ENCODE measurements at places on chromosomes 2 and 18. TPM values are rescaled to one million over a fixed set of nuclear protein-coding genes. Genes with fewer than 3 reads are reported as not detected.

INHBB gene
- total RNA-seq, result 24.3 TPM

ERBB4 gene
- total RNA-seq, result 3.3 TPM

DNA sequence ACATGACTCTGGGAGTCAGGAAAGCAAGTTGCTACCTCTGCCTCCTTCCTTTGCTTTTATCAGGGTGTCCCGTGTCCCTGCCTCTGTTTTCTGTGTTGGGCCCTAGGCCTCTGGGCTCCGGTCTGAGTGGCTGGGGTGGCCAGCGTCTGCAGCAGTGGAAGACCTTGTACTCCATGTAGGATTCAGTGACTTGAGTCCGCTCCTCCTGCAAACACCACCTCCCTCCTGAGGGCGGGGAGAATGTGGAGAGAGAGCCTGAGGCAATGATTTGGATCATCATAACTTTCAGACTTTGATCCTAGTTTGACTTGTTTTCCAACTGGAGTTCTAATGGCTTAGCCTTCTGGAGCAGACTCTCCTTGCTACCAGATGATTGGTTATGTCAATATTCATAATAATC lies 30.8 kb downstream of the ATP6V1C2 start:
- DNase-seq, result no peak

SERPINB10 gene
- not detected for total RNA-seq

RAB31 gene
- total RNA-seq, result 46.8 TPM

GRCh38 chr2:2869553-2869952 lies 508.1 kb downstream of the EIPR1 start:
- DNase-seq, result no peak

- DNase-seq, result no peak
Measured at GRCh38 chr2:164651361-164651760, 30.1 kb upstream of the GRB14 start.

DNA sequence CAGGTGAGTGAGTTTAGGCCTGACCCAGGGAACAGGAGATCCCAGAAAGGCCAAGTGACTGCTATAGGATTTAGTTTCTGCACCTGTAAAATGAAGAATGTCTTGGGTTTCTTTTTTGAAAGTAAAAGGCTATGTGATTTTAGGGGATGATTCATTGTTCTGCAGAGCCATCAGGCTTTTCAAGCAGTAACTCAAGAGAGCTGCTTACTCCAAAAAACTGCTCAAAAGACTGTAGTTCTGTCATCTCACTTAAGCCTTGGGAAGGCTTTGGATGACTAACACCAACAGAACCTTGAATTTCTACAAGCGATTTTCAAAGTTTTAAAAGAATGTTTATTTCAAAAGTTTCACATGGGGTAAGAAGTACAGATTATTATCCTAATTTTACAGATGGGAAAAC lies 165.1 kb downstream of the HAUS1 start:
- no peak for DNase-seq

LYPD6 gene
- total RNA-seq, result 2.4 TPM

DNA sequence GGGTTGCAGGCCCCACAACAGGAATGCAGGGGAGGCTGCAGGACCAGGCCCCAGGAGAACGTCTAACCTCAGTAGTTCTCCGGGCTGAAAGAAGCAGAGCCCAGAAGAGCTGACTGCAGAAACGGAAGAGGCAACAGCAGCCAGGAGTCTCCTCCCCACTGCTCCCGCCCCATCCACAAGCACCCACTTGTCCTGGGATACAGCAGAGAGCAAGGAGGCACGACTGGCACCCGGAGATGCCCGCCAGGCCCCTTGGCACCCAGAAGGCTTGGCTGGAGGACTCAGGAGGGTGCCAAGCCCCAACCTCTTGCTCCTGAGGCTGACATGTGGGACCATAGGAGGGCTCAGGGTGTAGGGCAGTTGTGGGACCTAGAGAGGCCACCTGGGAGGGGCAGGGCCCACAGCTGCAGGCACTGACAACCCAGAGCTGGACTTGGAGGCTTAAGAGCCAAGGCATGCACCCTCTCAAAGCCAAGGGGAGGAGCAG lies 29.0 kb upstream of the TNS1 start:
- no peak for DNase-seq

REG3G gene
- total RNA-seq, result not detected

- no peak for DNase-seq
Measured at GRCh38 chr18:58098706-58099105, 54.7 kb downstream of the NEDD4L start.

PLEKHH2 gene
- total RNA-seq, result 48.2 TPM

MYO7B gene
- total RNA-seq, result 0.30 TPM

CDH19 gene
- total RNA-seq, result 191 TPM

FAM110C gene
- total RNA-seq, result not detected

DNA sequence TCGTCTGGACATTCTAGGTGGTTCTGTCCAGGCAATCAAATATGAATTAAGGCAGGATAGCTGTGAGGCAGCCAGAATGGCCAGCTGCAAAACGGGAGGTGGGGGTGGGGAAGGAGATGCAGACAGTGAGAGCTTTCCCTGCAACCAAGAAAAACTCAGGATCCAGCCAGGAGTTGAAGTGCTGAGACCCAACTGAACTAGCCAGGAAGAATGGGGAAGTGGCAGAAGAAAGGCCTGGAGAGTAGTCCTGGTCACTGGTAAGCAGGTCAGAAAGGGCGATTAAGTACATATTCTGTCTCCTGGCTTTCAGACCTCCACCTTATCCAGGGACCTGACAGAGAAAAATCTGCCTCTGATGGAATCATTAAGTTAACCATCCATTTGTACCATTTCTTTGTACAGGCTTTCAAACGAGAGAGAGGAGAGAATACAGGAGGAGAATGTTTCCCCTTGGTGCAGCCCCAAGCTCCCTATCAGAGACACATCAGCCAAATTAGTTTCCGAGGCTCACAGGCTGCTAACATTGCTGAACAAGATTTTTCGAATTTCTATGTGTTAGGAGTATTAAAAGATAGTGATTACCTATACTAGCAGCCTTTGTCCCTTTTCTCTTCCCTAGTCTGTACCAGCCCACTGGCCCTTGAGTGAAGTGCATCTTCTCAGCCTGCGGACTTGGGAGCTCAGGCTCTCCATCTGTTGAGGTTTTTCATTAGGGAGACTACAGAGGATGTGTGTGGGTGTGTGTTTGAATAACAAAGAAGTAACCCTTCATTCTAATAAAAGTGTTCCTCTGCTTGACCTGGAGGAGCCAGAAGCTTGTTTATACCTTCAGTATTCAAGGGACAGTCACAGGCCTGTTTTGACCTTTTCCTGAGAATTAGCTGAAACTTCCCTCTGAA lies 12.5 kb upstream of the HOXD1 start:
- DNase-seq, result no peak

GRCh38 chr2:172095905-172096625 lies 6.6 kb downstream of the DLX2 start:
- DNase-seq, result no peak

DNA sequence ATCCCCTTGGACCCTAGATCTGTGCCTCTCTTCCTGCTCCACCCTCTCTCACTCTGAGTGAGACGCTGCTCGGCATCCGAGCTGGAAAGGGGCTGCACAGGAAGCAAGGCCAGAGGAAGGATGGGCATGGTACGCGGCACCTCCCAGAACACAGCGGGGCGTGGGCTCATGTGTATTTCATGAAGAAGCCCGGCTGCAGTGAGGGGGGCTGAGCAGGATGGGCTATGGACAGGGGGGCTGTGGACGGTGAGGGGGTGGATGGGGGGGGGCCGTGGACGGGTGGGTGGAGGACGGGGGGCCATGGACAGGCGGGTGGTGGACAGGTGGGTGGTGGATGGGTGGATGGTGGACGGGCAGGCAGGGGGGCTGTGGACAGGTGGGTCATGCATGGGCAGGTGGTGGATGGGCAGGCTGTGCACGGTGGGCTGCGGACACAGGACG lies 28.5 kb downstream of the SLC66A2 start:
- DNase-seq, result no peak

UGT1A5 gene
- total RNA-seq, result not detected

GRCh38 chr2:192035731-192036442 lies 158.8 kb downstream of the TMEFF2 start:
- DNase-seq, result no peak

KHK gene
- total RNA-seq, result 12.2 TPM

ITGB6 gene
- not detected for total RNA-seq

B3GNT7 gene
- total RNA-seq, result 3.3 TPM

CRYBA2 gene
- total RNA-seq, result not detected

DNA sequence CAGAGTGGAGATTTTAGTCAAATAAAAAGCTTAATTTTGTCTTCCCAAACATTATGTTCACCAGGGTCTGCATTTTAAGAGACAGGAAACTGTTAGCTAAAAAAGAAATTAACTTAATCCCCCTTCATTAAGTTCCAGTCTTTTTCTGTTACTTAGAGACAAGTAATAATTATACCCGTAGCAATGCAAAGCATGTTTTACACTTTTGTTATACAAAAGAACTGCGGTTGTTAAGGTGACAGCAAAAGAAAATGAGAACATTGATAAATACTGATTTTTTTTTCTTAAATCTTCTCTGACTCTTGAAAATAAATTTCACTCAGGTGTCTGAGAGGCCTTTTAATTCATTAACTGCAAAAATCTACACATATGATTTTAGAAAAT lies 101.4 kb downstream of the MEIS1 start:
- DNase-seq, result no peak

- no peak for DNase-seq
Measured at GRCh38 chr2:42791606-42792005, 777 bp downstream of the HAAO start.

- DNase-seq, result no peak
Measured at GRCh38 chr2:23666980-23667357, 260.0 kb downstream of the ATAD2B start.

IL36G gene
- not detected for total RNA-seq

PFN4 gene
- total RNA-seq, result 0.39 TPM

DNA sequence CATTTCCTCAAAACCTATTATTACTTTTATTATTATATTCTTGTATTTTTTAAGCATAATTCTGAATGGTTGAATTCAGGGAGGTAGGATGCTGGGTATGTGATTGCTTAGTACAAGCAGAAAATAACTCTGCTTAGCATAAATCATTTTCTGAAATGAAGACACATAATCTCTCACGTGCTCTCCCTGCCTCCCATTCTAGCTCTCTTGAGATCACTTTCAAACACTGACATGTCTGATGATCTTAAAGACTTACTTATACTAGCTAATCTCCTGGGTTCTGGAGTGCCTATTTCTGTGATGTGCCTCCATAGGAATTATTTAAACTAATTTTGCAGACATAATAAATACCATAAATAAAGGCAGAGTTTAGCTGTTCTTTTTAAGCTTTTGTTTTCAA lies 1136.0 kb downstream of the SUCLG1 start:
- no peak for DNase-seq

DNA sequence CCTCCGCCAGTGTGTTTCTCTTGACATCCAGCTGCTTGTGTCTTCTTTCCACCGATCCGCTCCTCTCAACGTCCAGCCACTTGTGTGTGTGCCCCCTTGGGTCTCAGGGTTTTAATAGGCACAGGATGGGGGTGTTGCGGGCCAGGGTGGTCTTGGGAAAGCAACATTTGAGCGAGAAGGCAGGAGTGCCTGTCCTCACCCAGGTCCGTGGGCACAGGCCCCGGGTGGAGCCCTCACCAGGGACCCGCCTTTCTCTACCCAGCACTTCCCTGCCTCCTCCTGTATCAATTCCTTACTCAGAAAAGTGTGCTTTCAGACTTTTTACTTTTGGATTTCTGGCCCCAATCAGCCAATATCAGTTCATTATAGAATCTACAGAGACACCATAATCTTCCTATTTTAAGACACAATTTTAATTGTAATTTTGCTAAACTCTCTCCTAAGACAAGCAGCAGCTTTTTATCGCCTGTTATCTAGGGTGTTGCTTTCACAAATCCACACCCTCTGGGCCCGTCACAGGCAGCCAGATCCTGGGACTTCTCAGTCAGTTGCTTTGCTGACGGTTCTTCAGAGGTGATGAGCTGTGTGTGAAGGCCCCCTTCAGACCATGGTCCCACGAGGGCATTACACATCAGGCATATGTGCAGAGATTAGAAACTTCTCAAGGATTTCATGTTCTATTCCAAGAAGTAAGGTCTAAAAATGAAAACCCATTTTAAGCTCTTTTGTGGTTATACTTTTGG lies 96.0 kb upstream of the FHL2 start:
- DNase-seq, result no peak

DNA sequence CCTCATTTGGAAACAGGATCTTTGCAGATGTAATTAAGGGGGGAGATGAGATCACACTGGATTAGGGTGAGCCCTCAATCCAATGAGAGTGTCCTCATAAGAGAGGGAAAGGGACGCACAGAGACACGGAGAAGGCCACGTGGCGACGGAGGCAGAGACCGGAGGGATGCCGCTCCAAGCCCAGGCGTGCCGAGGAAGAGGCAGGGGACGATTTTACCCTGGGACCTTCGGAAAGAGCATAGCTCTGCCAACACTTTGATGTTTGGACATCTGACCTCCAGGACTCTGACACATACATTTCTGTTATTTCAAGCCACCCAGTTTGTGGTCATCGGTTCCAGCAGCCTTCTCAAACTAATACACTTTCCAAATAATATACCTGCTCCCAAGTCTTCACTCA lies 84.4 kb upstream of the ZCCHC2 start:
- DNase-seq, result no peak

- DNase-seq, result no peak
Measured at GRCh38 chr2:189549449-189549832, 31.1 kb downstream of the SLC40A1 start.

FAM228A gene
- total RNA-seq, result 2.7 TPM

ZNF804A gene
- not detected for total RNA-seq

- DNase-seq, result no peak
Measured at GRCh38 chr18:72869226-72870185, 1.7 kb upstream of the NETO1 start.

GCG gene
- total RNA-seq, result not detected

GRCh38 chr18:38576916-38577315 lies 1011.3 kb upstream of the CELF4 start:
- no peak for DNase-seq

- no peak for DNase-seq
Measured at GRCh38 chr2:38260469-38260868, 116.6 kb downstream of the ATL2 start.

DNA sequence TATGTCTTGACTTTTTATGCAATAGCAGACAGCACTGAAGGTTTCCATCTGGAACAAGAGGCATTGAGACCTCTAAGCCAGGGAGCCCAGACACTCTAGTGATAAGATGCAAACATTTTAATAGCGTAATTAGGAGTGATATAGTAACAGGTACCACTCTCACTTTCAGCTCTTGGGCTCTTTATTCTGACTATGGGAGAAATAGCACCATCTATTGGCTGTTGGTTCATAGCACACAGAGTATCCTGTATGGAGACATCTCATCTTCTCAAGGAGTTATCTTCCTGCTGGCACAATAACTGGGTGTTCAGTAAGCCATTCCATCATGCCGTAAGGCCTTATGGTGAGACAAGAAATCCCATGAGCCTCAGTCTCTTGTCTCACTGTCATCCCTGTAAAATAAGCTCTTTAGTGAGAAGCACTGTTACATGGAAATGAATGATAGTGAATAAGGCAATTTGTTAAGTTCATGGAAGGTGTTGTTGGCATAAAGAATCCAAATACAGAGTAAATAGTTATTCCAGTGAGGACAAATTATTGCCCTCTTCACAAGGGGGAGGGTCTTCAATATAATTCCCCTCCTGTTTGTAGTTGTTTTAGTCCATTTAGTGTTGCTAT lies 48.3 kb downstream of the THUMPD2 start:
- no peak for DNase-seq

RNASEH1 gene
- total RNA-seq, result 24.7 TPM
